SJSA1 (cell line): ENCODE measurements at places on chromosomes 3 and 15.
A peak's percentile ranks its signal among the peaks of the same experiment; 100 is the strongest.

- DNase-seq = no peak
Measured at GRCh38 chr3:58724336-58724735, 57.8 kb upstream of the FAM3D start.

- no peak for DNase-seq
Measured at GRCh38 chr3:143092191-143092590, 27.4 kb upstream of the CHST2 start.

GRCh38 chr15:77546870-77547269 lies 85.8 kb downstream of the LINGO1 start:
- no peak for DNase-seq

DNA sequence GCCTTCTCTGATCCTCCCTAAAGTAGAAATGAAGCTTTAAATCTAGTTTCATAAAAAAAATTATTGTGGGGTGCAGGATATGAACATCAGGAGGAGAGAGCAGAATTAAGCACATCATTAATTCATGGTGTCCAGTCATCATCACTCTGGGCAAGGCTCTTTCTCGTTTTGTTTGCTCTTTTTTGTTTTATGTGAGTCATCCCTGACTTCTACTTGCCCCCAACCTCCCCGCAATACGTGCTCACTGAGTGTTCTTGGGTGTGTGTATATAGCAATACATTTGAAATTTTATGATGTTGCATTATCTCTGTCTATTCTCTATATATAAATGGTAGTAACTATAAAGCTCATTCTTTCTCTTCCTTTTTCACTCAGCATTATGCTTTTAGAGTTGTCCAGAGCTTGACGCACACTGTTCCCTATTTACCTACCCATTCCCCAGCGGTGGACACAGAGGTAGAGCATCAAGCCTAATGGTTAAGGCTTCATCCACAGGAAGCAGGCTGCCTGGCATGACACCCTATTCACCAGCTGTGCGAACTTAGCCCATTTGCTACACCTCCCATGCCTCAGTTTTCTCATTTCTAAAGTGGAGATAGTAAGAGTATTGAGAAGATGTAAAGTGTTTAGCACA lies 72.3 kb downstream of the CD200R1L start:
- DNase-seq = no peak

- DNase-seq = no peak
Measured at GRCh38 chr3:98966434-98966833, 64.9 kb upstream of the DCBLD2 start.

GRCh38 chr15:48898032-48898431 lies 20.1 kb downstream of the EID1 start:
- DNase-seq = no peak

DNA sequence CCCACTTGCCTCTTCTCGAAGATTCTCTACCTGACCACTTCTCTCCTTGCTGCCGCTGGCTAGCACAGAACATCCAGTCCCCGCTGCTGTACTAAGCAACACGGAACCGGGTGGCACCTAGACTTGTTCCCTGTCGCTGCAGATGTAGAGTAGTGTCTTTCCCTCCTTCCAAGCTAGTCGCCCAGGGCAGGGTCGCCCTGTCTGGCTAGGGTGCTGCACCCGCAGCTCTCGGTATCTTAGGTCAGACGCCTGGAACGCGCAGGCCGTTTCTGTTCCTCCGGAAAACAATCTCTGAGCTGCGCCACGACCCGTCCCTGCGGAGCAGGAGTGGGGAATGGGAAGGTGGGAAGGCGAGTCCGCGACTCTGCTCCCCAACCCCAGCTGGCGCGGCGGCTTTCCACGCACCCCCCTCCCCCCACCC lies 758 bp upstream of the SNX33 start:
- peak; percentile 34 for DNase-seq

DNA sequence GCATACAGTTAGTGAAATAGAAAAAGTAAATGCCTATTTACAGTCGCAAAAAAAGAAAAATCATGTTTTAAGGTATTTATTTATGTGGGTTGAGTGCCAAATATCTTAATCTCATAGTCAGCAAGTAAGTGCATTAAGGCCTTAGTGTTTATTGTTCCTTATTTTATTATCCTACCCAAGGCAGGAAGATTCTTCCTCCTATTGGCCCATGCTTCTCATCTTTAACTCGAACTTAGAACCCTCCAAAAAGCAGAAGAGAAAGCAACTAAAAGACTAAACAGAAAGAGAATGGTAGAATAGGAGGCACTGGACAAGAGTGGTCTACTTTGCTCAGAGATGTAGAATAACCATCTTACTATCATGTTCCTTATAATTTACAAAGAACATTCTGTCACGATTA lies 7.5 kb downstream of the RFX7 start:
- no peak for DNase-seq

DNA sequence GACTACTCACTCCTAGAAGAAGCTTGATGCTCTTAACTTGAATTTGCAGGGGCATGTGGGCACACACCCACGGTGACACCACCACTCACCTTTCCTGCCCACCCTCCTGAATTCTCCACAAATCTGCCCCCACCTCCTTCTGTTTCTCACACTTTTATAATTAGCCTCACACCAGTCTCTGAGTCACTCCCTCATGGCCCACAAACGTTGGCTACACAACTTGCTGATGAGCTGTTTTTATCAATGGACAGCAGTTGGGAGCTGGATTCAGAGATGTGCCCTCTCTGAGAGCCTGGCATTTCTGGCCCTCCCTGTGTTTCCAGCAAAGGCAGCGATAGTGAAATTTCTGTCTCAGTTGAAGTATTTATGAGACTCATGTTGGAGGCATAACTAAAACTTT lies 1.3 kb downstream of the COLQ start:
- no peak for DNase-seq

- no peak for DNase-seq
Measured at GRCh38 chr3:56321892-56322291, 146.4 kb downstream of the ERC2 start.

DNA sequence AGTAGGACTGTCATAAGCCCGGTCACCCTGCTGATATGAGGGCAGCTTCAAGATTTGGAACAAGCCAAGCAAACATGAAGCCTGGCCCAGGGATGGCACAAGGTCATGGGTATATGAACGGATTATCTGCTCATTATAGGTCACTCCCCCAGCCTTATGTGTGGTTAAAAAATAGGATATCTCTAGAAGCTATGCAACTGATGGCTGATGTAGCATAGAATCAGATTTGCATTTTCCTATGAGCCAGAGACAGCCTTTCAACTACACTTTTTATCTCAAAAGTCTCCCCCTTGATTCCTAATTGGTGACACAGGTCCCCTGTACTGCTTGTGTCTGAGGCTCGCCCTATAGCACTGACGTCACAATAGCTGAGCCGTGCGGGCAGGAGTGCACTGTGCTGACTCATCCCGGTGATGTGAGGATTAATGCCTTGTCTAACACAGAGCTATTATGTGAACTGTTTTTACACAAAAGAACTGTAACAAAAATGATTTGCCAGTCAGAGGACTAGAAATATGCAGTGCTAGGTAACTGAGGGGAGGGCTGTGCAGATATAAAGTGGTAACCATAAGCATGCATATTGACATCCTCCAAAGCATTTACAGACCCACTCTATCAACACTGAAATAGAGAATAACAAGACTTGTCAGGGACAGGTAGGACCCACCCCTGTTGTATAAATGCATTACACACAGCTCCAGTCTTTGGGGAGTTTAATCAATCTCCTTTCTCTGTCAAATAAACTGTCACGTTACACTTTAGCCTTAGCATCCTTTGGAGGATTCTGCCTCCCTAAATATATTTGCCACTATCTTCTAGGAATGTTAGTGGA lies 204.9 kb downstream of the TIGIT start:
- peak; percentile 67 for DNase-seq

GRCh38 chr15:68986322-68986721 lies 28.2 kb upstream of the NOX5 start:
- DNase-seq = no peak

GRCh38 chr15:42048080-42048820 lies 27.4 kb upstream of the PLA2G4E start:
- no peak for DNase-seq

- DNase-seq = no peak
Measured at GRCh38 chr3:164533275-164533674, 545.0 kb downstream of the SI start.

DNA sequence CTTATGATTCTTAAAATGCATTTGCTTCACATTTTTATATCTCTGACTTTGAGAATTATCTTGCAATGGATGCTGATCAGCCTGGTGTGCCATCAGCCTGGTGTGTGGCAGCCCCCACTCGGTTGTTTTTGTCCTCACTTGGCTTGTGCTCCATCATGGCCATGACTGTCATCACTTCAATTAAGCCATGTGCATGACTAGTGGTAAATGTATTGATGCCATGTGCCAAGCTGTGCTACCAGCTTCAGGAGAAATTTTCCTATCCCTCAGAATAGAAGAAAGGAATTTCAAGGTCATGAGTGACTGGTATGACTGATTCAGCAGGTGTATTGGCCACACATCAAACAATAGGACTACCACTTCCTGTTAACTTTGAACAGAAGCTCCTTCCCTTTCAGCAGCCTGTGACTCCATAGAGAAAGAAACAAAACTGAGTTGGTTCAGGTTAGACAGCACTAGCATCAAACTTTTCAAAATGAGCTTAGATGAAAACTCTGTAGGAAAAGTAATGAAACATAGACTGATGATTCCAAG lies 251.7 kb downstream of the GRM7 start:
- DNase-seq = no peak

DNA sequence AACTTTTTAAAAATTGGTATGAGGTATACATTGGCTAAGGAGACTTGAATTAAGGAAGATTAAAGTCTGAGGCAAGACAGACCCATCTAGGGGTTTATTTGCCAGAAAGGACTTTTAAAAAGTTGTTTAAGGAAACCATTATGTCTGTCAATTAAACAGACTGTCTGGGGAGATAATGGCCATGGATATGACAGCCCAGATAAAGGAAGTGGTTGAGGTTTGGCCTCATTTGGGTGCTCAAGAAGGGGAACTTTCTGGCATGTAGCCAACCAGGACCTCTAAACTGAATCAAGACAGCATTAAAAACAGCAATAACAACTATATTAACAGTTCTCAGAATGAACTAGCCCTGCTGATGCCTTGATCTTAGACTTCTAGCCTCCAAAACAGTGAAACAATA lies 9.9 kb upstream of the CD200R1L start:
- DNase-seq = no peak

DNA sequence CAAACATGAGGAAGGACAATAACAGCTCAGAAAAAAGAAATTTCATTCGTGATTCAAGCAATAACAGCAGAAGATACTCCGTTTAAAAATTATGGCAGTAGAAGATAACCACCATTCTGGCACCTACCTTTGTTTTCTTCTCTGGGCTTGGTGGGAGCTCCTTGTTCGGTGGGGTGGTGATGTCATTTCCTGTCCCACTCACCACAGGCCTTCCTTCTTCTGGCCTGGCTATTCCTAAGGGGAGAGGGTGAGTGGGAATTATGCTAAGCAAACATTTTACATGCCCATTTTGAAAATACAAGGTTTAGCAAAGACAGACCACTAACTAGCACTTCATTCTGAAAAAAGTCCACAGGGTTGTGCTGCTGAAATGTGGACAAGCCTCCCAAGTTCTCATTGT lies 74.4 kb downstream of the DHX30 start:
- no peak for DNase-seq

DNA sequence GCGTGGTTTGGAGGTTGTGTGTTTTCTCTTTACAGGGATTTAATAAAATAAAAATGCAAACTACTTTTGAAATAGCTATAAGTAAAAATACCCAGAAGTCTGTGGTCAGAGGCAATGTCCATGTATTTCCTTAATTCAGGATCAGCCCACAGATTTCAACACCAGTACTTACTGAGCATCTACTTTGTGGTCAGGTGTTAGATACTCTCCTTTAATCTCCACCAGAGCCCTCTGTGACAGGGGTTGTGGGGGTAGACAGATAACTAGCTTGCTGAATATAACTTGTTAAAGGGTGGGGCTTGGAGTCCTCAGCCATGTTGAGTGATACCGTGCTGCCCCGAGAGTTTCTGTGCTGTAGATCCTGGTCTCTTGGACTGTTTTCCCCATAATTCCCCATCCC lies 244.1 kb upstream of the NR2E3 start:
- DNase-seq = no peak

- DNase-seq = no peak
Measured at GRCh38 chr3:171984883-171985282, 54.5 kb upstream of the FNDC3B start.

DNA sequence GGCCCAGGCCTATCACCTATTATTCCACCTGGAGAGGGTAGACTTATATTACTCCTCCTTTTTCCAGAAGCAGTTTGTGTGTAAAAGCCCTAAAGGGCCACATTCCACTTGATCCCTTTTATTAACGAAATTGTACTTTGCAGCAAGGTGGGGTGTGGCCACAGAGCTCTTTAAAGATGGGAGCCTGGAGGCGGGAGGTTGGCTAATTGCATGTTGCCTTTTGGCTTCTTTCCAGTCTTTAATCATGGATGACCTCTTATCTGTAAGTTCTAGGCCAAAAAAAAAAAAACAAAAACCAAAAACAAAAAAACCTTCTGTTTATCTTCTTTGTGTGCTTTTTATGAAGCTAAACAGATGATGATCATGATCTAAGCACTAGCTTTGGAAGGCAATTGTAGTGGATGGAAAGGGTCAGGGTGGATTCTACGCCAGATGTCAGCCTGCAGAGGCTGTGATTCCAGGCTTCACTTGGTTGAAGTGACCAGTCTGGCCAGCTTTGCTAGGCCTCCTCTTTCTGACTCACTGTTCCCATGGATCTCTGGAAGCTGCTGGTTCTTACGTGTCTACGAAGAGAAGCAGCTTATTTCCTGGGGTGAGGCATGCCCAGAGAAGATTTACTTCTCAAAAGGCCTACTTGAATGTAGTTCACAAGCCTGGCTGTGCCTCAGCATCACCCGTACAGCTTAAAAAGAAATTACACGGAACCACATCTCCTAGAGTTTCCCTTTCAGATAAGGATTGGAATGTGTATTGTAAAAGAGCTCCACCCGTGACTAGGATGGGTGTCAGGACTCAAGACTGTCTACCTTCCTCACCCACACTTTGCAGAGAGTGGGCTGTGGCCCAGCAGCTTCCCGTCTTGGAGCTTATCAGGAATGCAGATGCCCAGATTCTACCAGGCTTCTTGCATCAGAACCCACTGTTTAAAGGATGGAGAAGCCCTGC lies 330.9 kb upstream of the C2CD4B start:
- no peak for DNase-seq

DNA sequence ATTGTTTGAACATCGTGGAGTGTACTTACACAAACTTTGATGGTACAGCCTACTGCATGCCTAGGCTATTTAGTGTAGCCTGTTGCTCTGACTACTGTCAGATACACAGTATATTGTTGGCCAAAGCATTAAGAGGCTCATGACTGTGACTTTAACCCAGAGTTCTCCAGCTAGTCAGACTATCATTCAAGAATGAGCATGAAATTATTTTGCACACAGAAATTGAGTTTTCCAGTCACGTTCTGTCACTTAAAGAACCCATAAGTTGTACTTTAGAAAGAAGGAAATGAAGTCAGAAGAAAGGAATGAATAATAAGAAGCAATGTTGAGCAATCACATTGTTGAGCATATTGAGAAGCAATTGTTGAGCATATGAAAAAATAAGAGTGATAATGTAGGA lies 37.6 kb upstream of the SLC22A13 start:
- peak; percentile 13 for DNase-seq

DNA sequence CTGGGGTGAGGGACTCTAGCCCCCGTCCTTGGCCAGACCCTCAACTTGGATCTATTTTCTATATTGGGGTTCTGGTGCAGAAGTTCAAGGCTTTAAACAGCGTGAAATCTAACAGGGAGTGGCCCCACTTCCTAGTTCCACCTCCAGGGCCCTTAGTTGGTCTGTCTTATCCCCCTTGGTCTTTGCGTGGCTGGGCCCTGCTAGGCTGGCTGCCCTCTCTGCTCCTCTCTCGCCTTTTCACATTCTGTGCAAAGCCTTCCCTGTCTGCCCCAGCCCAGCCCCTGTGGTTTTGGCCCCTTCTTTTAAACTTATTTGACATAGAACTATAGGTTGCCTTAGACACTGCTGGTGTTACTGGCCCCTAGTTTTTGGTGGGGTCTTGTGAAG lies 5.6 kb downstream of the PPCDC start:
- DNase-seq = no peak
